Stimulated activated CD4-positive, alpha-beta T cell treated with anti-CD3 and anti-CD28 coated beads, Interleukin-1b, Interleukin-23, amount 100 ng/mL, for 1 hour (primary cell): ENCODE measurements at places on chromosomes 6 and 20.

DNA sequence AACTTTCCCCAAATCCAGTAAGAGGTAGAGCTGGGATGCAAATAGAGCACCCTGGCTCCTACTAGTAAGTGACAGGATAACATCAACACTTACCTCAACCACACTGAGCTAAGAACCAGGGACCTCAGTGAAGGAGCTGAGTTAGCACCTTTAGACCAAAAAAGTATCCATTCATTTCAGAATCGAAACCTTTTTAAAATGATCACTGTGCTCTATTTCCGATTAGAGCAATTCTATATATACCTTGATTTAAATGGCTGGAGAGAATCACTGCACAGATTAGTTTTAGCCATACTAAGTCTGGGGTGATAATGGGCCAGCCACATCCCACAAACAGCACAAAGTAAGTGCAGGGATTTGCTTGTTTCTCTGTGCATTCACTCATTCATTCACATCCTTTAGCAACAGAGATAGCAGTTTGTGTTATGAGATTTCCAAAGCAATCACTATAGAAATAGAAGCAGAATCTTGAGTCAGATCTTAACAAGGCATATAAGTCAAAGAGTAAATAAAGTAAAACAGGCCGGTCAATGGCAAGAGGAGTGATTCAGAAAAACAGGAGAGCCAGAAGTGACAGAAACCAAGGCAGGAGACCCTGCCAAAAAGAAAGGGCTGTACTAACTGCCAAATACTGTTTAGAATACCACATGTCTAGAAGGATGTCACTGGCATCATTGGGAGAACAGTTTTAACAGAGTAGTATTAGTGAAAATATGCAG is 136.3 kb downstream of the KIF13A start:
- no peak for DNase-seq

DNA sequence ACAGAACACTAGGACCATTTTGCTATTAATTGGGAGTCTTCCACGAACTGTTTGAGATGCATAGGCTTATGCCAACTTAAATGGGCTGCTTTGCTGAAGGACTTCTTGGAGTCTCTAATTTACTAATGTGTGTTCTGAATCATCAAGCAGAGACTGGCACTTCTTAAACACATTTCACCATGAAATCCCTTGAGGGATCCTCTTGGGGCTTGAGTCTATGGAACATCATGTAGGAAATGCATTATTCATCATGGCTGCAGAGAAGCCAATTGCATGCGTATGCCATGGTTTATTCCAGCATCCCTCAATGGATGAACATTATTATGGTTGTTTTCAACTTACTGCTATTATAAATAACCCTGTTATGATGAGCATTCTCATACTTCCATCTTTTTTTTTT is 73.4 kb downstream of the FGD2 start:
- DNase-seq: no peak

DNA sequence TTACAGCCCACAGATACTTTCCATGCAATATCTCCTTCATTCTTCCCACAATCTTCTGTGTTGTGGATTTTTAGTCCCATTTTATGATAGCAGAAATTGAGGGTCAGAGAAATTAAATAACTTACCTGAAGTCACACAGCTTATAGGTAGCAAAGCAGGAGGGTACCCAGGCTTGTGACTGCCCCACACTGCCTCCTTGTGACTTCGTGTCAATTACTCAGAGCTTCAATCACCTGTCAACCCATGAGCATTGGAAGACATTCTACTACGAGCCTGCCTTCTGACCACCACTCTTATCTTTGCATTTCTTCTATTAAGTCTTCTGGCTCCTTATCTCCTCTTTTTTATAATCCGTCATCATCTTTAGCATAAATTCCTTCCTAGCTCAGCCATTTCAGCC is 71.6 kb upstream of the NRSN1 start:
- DNase-seq: no peak

- no peak for DNase-seq
These were observed 9.5 kb downstream of the GMDS start for GRCh38 chr6:2235777-2236495.
